Smooth muscle cell of trachea (primary cell): ENCODE measurements at places on chromosomes 12 and 14. TPM values are rescaled to one million over a fixed set of nuclear protein-coding genes. Genes with fewer than 3 reads are reported as not detected.

WDHD1 gene
- 6.3 and 18.8 TPM in 2 replicates for total RNA-seq

TC2N gene
- 0.29 and 1.2 TPM in 2 replicates for total RNA-seq

CMKLR1 gene
- total RNA-seq: 0.33 TPM in 1 of 2 replicates, not detected in the other

SDR9C7 gene
- total RNA-seq: 0.15 TPM in 1 of 2 replicates, not detected in the other

C1R gene
- 159 and 432 TPM in 2 replicates for total RNA-seq

JPH4 gene
- total RNA-seq: not detected in 2 replicates
